ENCODE measurements at places on chromosomes 5 and 9.

DNA sequence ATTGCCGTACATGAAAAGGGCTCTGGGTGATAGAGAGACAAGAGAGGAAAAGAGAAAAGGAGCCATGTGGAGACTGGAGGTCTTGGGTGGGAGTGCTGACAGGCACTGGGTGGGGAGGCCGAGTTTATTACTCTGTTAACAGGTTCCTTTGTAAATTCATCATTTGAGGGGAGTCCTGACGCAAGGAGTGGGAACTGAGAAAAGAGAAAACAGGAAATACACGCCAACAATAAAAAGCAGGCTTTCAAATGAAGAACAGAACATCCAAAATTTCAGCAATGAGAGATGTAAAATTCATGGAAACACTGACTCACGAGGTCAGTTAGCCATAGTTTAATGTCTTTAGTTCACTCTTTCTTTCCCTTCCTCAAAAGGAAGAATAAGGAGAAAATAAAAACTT, 342.8 kb downstream of the TMEM167A start:
- DNase-seq: no peak

DNA sequence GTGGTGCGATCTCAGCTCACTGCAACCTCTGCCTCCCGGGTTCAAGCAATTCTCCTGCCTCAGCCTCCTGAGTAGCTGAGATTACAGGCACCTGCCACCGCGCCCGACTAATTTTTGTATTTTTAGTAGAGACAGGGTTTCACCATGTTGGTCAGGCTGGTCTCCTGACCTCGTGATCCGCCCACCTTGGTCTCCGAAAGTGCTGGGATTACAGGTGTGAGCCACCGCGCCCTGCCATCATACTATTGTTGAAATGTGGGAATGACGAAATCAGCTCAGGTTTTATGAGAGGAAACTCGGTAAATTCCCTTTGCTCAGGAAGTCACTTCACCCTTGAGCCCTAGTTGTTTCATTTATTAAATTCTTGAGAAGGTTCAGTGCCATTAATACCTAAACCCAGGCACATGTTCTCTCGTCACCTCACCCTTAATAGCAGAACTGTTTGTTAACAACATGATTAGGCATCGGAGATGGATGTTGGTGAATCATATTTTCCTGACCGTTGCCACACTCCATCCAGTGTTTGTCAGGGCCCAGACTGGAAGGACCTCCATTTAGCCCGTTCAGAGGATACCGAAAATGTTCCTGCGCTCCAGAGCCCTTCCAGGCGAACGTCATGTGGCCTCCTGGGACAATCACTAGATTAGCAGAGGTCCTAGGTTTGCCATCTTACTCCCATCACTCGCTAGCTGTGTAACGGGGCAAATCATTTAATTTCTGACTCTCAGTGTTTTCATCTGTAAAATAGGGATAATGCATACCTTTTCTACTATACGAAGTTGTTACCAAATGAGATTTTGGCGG, 20.0 kb upstream of the CREBRF start:
- DNase-seq: peak; percentile 40

DNA sequence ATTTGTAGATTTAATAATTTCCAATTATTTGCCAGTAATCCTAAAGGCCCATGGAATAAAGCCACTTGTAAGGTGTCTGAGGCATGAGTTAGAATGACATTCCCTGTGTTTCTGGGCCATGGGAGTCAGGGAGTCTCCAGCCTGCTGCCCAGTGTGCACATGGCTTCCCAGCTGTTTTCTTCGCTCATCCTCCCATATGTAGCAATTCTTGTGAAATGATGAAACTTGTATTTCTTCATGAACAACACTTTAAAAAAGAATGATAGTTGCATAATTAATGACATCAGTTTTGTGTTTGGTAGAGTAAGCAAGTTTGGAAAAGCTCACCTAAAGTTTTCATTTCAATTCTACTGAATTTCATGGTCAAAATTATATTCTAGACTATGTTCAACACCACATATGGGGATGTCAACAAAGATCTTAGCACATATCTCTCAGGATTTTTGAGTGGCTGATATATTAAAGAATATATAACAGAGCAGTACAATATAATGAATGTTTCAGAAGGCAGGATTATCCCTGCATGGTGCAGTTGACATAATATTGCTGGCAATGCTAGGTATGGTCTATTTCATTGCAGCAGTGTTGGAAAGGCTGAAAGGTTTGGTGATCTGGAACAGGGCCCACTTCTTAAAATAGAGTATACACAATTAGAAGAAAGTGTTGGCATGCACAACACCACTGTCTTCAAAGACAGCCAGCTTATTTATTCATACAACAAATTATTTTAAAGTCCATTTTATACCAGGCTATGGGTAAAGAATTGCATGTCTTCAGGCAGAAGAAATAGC, 44.7 kb downstream of the GRIN3A start:
- no peak for DNase-seq

DNA sequence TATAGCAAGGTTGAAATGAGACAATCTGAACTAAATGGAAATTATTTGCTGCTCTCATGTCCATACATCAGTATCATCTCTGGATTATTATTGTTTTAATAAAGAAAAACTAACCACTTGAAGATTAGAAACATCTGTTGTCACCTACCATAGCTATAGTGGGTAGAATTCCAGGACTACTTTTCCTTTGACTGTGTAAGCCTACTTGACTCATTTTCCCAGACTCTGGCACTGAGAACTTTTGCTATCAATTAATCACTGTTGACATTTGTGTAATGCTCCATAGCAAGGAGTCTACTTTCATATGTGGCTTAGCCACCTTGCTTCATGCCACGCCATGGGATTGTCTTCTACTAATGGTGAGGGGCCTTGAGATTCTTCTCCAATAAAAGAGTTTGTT, 59.9 kb upstream of the ARRDC3 start:
- DNase-seq: no peak

DNA sequence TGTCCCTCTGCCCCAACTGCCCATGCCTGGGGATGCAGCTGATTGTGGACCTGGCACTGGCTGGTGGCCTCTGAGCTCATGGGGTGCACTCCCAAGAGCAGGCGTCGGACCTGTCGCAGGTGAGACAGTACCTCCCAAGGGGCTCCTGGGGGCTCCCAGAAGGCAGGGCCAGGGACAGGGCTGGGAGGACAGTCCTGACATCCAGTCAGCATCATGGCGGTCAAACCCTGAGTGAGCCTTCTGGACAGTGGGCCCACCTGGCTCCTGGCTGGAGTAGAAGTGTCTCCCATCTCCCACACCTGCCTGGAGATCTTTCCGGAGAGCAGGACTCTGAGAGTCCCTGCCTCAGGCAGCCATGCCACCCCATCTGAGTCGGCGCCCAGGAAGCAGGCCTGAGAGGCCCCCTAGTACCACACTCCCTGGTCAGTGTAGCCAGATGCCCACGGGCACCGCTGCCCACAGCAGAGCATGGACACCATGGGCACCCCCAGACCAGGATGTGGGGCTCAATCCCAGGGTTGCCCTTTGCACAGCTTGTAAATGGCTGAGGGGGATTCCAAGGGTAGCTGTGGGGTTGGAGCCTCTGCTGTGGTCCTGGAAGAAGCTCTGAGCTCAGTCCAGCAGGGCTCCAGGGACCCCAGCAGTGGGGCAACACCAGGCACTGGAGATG, 6.6 kb downstream of the LCN9 start:
- DNase-seq: no peak

DNA sequence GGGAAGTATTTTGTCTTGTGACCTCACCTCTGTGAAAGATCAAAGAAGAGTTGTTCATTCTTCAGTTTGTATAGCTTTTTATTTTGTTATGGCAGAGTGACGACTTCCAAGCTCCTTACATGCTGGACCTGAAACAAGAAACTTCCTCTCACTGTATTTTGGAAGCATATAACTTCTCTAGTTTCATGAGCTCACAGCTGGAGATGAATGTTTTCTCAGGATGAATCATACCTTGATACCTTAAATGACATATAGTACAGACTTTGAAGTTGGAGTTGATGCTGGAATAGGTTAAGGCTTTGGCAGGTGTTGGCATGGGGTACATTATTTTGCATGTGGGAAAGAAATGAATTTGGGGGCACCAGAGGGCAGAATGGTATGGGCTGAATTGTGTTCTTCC, 112.5 kb downstream of the SLC25A46 start:
- DNase-seq: no peak

- DNase-seq: no peak
Observed at GRCh38 chr5:178442405-178443257, 147.6 kb downstream of the COL23A1 start.

DNA sequence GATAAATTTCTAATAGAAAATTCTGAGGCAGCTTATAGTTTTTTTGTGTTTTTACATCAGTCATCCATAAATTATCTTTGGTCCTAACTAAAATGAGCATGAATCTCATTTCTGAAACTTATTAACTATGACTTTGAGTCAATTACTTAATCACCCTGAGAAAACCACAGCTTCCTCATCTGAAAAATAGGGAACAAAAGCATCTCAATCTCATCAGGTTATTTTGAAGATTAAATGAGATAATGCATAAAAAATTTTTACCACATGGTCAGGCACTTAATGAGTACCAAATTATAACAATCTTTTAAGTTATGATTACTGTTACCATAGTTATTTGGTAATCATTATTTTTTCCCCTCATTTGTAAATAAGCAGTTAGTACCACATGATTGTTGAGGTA, 279.1 kb downstream of the MAST4 start:
- no peak for DNase-seq

- DNase-seq: peak; percentile 6
Observed at GRCh38 chr9:34577400-34578240, 11.9 kb downstream of the CNTFR start.

DNA sequence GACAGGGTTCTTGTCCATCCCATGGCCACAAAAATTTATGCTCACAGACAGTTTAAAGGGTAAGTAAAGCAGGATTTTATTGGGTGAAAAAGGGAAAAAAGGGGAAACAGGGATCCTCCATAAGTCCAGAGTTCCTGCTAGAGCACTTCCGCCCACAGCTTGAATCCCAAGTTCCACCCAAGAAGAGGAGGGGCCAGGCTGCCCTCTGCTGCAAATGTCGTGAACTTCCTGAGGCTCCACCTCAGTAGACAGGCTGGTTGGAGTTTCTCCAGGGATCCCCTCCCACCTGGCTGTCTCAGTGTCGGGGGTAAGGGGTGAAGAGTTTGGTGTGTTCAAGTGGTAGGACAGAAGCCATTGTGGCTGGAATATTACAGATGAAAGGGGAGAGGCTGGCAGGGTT, 275.0 kb upstream of the SGCD start:
- no peak for DNase-seq

GRCh38 chr5:83957188-83957587, 236.5 kb upstream of the HAPLN1 start:
- DNase-seq: no peak

GRCh38 chr5:173323106-173323798, 5.0 kb downstream of the STC2 start:
- no peak for DNase-seq

DNA sequence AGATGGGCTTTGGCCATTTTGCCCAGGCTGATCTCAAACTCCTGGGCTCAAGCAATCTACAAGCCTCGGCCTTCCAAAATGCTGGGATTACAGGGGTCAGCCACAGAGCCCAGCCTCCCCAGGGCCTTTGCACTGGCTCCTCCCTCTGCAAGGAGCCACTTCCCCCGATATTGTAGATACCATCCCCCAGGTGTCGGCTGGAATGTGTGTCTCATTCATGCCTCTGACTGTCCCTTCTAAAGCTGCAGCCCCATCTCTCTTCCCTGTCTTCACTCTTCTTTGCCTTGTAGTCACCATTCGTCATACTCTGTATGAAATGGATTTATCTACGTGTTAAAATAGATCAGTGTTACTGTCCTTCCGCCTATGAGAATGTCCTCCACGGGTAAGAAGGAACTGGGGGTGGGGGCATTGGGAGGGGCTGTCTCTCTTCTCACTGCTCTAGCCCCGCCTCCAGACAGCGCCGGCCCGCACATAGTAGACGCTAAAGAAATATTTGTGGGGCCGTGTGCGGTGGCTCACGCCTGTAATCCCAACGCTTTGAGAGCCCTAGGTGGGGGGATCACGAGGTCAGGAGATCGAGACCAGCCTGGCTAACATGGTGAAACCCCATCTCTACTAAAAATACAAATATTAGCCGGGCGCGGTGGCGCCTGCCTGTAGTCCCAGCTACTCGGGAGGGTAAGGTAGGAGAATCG, 68.5 kb downstream of the LMX1B start:
- no peak for DNase-seq

- DNase-seq: no peak
Observed at GRCh38 chr9:133725886-133726285, 12.3 kb downstream of the SARDH start.

- no peak for DNase-seq
Observed at GRCh38 chr5:15615859-15616258, 115.9 kb downstream of the FBXL7 start.

DNA sequence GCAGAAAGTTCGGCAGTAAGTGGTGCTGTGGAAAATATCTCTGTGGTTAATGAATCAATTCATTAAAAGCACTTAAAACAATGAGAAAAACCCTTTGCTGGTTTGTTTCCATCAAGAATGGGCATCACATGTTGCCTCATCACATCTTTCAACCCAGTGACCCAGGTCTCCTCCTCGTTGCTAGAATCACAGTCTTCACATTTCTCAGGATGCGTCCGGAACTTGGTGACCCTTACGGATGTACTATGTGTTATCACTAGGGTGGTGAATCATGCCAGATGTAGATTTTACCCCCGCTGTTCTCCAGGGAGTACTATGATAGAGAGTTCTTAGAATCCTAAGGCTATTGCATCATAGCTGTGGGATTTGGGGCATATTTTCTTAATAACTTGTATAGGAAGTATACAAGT, 217.9 kb upstream of the KLF4 start:
- DNase-seq: no peak

DNA sequence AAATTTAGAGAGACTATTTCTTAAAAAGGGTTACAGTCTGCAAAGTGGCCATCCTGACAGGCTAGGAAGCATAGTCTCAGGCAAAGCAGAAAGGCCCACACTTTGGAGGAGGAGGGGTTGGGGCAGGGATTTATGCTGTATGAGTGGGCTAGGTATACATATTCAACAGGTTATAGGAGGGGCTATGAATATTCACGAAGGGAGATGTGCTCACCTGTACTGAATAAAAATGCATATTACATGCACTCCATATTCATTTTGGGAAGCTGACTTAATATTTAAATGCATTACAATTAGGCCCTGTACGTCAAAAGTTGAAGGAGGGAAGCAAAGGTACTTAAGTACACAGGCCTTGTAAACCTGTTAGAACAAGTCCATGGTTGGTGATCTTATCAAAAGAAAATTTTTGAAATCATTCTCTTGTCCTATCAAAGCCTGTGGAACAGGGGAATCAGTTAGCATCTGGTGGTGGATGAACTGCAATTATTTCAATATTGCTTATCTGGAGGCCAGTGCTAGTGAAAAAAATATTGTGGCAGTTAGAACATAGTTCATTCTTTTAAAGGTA, 1.6 kb downstream of the CENPP start:
- DNase-seq: no peak

- DNase-seq: no peak
Observed at GRCh38 chr5:91373006-91373405, 10.1 kb downstream of the ARRDC3 start.

GRCh38 chr5:152532714-152533113, 127.6 kb upstream of the NMUR2 start:
- peak; percentile 16 for DNase-seq

Measured in CD4-positive, alpha-beta memory T cell (primary cell).